Ovary (tissue), 10 donors: ENCODE measurements at places on chromosomes 1 and 21. TPM values are rescaled to one million over a fixed set of nuclear protein-coding genes. Genes with fewer than 3 reads are reported as not detected.

- DNase-seq = no peak
Measured at GRCh38 chr1:149917571-149918144, at the start of gene SV2A. SV2A (minus strand) TSS chr1:149917844; CDS start chr1:149913840, 4,004 bp downstream.

DNA sequence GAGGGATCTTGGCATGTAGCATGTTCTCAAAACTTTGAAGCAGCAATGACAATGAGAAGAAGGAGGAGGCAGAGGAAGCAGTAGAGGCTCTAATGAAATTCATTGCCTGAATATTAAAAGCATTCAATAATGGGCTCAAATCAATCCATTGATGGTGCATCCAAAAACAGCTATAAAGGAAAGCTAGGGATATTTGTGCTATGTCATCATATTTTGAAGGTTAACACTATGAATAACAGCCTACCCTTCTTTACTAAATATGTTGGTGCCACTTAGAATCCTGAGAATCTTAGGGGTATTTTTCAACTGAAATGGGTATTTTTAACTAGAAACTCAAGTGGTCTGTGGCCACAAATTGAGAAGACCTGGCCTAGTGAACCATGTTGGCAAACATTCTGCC, 153.7 kb downstream of the SETD4 start:
- no peak for DNase-seq

DNA sequence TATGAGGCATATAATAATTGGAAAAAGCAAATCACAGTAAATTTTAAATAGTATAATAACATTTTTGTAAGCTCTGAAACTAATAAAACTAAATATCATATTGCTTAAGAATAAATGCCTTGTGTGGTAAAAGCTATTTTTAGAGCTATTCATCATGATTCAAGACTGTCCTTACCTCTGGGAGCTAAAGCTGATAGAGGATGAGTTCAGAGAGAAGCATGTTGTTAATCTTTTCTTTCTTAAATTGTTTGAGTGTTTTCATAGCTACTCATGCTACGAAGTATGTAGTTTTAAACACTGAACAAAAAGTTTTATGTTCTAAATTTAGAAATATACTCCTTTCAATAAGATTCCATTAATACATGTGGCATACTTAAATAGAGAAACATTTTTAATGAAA, 30.5 kb downstream of the IFI16 start:
- DNase-seq = no peak

- DNase-seq = no peak
Measured at GRCh38 chr21:35404247-35404646, 355.1 kb upstream of the RUNX1 start.

- DNase-seq = no peak
Measured at GRCh38 chr1:24806588-24806987, 61.3 kb downstream of the CLIC4 start.

DNA sequence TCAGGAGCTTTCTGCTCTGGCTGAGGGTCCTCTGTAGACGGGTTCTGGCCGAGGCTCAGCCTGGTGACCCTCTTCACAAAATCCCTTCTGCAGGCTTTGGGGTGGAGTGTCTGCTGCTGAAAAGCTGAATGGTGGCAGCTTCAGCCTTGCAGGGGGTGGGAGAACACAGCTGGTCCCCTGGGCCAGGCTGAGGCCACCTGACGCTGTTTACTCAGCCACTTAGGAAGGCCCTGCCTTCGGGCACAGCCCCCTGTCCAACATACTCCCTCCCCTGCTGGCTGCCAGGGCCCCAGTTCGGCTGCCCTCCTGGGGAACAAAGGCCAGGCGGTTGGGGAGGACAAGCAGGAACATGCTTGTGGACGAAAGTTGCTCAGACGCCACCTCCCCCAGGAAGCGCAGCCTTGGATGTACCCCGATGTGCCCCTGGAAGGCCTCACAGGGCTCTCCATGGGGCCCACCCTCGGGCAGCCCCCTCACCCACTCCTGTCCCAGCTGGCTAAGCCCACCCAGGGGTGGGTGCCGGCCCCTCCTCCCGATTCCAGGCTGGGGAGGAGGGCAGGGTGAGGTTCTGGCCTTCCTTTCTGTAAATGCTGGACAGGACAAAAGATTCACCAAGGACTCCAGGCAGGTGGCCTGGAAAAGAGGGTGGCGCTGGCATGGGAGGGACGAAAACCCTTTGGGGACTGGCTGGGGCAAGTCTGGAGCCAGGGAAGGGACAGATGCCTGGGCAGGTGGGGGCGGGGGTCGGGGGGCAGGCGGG, at the start of gene ANKRD65:
TSS of gene ANKRD65 (minus strand) at position 130 of the 760 bp plus-strand sequence. CDS start 271 bp downstream, outside the sequence.
- no peak for DNase-seq

The USH2A gene
- not detected for total RNA-seq

The GIPC2 gene
- total RNA-seq = 5.7 TPM

The SPTA1 gene
- total RNA-seq = 0.10 TPM

The PCNX2 gene
- 18.9 TPM for total RNA-seq
